ENCODE measurements at places on chromosomes 11 and 22. TPM values are rescaled to one million over a fixed set of nuclear protein-coding genes. Genes with fewer than 3 reads are reported as not detected.
A peak's percentile ranks its signal among the peaks of the same experiment; 100 is the strongest.

GRCh38 chr11:11636671-11637070, 14.9 kb upstream of the GALNT18 start:
- no peak for ATAC-seq

GRCh38 chr11:7603031-7603781, 70.1 kb downstream of the CYB5R2 start:
- peak; percentile 40 for ATAC-seq

- no peak for ATAC-seq
These were observed 34.9 kb downstream of the TRAF6 start for GRCh38 chr11:36475192-36475591.

GRCh38 chr11:102293873-102294601, 23.2 kb upstream of the BIRC3 start:
- ATAC-seq, result no peak

- no peak for ATAC-seq
These were observed 181.7 kb downstream of the BRD1 start for GRCh38 chr22:49645791-49646550.

GRCh38 chr11:17719938-17720795, 796 bp downstream of the MYOD1 start:
- ATAC-seq, result no peak

The TOM1 gene
- 22.3 TPM for total RNA-seq

GRCh38 chr11:108804511-108804910, 139.6 kb downstream of the DDX10 start:
- ATAC-seq, result no peak

Measured in gastroesophageal sphincter (tissue), 4 donors.